ENCODE measurements at places on chromosomes 6 and 20.
A peak's percentile ranks its signal among the peaks of the same experiment; 100 is the strongest.

DNA sequence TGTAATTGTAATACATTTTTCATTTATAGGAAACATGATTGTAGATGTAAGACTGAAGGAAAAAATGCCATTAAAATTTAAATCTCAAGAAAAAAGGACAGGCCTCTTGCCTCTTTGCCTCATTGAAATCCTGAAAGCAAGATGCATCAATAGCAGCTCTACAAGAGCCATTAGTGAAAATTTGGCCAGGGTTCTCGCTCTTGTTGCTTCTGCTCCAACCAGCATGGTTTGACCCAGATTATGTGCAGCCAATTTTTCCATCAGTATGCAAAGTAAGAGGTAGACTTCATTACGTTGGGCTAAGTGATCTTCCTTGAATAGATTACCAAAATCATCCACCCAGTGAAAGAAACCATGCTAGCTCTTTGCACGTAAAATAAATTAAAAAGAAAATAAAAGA, 106.6 kb downstream of the SGK1 start:
- DNase-seq, result no peak

DNA sequence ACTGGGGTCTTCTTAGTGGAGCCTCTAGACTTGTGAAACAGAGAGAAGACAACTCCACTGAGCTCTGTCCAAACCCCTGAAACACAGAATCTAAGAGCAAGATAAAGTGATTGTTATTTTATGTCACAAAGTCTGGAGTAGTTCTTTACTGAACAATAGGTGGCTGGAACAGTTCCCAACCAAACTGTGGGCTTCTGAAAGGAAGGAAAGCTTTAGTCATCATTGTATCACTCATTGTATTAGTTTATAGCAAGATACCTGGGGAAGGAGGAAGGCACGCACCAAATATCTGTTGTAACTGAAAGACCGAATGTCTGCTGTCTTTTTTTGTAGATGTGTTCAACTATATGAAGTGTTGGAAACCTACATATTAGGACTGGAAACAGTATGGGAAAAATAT, 284.9 kb upstream of the TBX18 start:
- DNase-seq, result no peak

GRCh38 chr6:148768646-148769270, 21.9 kb downstream of the UST start:
- no peak for DNase-seq

DNA sequence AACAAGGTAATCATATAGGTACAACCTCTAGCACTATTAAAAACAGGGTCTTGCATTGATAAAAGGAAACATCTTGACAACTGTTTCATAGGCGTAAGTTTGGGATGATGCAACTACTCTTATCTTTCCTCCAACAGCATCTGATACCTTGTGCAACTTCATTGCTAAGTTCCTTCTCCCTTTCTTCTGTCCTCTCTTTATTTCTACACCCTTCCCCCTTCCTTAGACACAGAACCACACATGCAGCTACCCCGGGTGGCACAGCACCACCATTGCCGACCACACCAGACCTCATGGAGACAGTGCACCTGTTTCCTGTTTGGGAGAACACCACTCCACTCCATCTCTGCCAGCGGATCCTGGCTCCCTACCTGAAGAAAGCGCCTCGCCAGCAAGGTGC, 14.4 kb downstream of the MYB start:
- DNase-seq, result no peak

GRCh38 chr6:163867518-163868292, 453.2 kb downstream of the QKI start:
- DNase-seq, result no peak

DNA sequence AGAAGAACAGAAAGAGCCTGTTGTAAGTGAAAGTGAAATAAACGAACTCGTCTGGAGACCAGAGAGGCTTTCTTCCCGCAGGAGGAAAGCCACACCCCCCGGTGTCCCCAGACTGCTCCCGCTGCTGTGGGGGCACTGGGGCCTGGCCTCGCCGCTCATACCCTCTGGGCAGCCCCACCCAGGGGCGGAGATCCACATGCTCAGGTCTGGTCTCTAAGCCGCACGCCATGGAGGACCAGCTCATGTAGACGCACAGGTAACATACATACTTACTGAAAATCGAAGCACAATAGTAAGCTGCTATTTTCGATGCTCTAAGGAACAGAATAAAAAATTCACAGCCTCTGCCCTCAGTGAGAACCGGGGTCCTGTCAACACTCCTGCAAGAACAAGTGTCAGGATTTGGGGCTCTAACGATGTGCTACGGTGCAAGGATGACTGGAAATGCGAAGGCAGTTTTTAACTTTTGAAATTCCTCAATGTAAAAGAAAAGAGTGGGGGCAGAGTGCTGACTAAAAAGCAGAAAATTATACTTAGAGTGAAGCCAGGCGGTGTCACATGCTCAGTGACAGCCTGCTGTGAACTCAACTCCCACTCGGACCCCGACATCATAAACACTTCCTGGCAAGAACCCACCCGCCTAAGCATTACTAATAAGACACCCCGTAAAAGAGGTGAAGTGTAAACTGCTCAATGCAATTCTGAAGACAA, 110.5 kb downstream of the IRF4 start:
- no peak for DNase-seq

DNA sequence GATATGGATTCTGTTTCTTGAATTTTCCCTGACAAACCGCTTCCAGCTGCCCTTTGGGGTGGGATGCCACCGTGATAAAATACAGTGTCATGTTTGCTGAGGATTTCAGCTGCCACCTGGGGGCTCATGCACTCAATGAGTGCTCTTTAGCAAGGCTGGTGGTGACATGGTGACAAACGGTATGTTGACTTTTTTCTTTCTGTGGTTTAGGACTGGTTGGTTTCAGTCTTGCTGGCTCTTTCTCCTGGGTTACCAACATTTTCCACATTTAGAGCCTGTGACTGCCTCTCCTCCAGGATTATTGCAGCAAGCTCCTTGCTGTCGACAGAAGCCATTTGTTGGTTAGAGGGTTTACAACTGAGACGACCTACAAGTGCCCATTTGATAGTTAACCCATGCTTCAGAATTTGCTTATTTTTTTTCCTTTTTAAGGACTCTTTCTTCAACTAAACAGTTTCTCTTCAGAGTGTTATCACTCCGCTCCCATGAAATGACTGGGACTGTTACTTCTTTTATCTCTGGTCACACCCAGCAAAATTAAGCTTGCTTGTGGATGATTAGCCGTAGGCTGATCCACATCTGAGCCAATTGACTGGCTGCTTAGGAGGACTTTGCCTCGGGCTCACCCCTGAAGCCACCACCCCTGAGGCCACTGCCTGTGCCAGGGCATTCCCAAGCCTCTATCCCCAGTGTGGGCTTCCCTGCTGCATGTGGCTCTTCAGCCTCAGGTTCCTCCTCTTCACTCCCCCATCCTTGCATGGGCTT, 48.4 kb upstream of the CDYL start:
- no peak for DNase-seq

DNA sequence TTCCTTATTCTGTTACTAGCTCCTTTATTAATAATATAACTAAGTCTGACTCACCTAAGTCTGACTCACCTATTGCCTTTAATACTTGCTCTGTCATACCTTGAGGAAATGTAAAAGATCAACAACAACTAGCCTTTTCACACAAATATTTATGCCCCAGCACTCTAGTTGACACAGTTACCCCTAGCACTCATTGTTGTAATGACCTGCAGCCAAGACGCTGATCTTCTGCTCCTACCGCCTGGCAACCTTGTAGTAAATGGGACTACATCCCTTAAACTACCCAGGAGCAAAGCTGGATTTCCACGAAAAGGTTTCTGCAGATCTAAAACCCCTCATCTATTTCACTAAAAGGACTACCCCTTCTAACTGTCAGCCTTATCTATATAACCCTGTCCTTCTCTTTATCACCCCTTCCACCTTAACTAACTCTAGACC, 90.0 kb downstream of the PLG start:
- no peak for DNase-seq

GRCh38 chr6:33744001-33744848, 2.5 kb downstream of the IP6K3 start:
- peak; percentile 52 for DNase-seq

DNA sequence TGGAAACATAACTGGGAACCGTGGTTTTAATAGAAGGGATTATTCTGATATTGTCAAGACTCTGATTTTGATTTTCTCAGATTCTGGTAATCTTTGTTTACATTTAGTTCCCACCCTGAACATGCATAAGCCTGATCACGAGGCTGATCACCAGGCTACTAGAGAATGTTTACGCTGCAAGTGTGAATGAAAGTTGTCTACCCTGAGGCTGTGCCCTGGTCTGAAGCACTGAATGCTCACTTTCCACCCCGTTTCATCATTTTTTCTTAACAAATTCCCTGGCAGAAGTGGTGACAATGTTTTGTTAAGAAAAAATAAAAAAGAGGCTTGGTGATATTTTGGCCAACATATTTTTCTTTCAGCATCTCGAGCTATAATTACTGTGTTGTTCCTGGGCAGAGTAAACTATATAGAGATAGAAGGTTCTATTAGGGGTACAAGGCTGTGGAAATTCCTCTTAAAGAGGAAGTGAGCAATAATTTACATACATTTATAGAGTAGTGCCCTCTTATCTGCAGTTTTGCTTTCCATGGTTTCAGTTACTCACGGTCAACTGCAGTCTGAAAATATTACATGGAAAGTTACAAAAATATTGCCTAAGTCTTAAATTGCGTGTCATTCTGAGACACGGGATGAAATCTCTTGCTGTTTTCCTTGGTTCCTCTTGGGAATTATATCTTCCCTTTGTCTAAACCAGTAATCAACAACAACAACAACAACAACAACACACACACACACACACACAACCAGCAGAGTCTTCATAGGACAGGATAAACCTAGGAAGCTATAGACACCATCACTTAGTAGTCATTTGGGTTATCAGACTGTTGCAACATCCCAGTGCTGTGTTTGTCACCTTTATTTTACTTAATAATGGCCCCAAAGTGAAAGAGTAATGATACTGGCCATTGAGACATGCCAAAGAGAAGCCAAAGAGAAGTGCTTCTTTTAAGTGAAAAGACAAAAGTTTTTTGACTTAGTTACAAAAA, 566.6 kb upstream of the CITED2 start:
- DNase-seq, result no peak

- DNase-seq, result no peak
Observed at GRCh38 chr6:148770408-148771211, 23.8 kb downstream of the UST start.

- DNase-seq, result no peak
Observed at GRCh38 chr6:37624121-37624520, 73.6 kb downstream of the MDGA1 start.

DNA sequence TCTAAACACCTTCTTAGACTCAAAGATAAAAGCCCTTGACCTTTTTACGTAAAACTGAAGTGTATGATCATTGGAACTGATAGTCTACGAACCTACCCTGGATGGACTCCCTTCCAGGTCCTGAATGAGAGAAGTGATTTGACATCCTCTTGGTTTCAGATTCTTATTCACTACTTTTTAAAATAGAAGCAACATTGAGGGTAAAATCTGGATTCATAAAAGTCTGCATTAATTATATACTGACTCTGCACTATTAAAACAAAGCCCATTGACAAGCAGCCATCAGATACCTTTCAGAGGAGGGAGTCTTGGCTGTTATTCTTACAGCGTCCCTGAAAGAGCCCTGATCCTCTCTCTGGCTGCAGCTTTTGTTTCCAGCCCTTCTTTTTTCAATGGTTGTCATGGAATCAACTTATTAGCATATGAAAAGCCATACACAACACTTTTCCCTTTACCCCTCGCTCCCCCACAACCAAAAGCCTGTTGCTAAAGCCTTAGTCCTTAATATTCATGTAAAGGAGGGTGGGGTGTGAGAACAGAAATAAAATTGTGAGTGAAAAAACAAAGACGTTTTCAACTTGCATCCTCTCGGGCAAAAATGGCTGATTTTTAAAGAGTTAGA, 270.0 kb upstream of the MARCKS start:
- DNase-seq, result no peak

DNA sequence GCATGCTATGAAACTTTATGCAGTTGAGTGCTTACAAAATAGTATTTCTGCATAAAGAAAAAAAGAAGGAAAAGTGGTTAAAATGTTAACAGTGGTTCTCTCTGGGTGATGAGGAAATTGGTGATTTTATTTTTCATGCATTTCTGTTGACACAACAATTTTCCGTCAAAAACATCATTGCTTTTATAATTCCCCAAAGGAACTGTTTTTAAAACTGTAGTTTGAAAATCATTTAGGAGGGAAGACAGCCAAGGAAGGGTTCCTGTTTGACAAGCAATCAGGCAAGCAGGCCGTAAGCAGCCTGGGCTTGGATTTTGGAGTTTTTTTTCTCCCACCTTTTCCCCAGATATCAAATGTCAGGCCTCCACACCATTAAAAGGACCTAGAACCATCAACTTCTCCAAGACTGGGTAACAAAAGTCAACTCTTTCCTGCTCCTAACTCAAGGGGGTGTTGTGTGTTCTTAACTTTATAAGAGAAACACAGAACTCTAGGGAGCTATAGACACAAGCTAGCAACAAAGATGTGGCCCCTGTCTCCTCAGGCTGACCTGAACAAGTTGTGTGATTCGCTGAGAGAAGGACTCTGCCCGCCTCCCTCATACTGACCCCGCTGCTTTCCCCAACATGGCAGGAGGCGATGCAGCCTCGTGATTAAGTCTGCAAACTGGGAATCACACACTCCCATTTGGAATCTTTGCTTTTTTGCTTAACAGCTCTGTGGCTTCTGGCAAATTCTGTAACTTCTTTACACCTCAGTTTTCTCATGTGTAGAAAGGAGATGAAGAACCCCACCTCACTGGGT, 146.6 kb downstream of the BCAS1 start:
- DNase-seq, result no peak

DNA sequence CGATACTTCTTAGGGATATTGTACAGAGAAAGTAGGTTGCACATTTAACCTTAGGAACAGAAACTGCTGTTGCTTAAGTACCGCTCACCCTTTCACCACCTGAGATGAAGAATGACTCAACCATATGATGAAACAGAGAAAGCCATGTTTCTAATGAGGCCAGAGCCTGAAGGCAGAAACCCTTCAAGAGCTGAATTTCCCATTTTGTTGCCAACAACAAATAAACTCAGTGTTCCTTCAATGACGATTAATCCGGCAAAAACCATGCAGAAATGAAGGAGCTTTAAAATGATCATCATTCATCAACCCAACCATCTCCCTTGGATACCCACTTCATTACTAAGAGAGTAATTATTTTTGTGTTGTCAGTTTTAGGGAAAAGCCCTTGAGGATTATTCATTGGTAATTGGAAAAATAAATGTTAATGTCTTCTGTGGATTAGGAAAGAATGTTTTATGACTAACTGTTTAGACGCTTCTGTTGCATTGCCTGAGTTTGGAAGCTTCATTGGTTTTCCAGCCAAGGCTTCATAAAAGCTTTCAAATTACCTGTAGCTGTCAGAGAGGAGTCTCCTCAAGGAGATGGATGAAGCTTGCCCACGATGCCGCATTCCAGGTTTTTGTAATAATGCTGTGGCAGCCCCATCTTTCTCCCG, 112.1 kb upstream of the IYD start:
- no peak for DNase-seq

GRCh38 chr20:49964964-49965780, 17.6 kb upstream of the SNAI1 start:
- DNase-seq, result no peak

DNA sequence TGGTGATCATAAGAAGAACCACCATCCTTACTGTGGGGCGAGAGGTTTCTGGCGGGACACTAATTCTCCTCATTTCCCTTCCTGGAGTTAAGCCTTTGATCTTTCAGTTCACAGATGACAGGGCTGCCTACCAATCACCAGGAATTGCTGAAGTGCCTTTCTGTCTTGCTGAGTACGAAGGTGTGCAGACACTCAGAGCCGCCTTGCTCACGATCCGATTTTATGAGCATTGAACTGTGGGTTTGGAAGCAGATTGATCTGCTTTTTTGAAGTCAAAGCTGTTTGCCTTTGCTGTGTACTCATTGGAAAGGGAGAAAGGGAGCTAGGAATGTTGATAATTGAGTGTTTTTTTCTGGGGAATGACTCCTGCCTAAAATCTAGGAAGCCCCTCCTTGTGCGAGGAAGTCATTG, 129.1 kb upstream of the SALL4 start:
- DNase-seq, result no peak
